ENCODE measurements at places on chromosomes 16 and 17.

DNA sequence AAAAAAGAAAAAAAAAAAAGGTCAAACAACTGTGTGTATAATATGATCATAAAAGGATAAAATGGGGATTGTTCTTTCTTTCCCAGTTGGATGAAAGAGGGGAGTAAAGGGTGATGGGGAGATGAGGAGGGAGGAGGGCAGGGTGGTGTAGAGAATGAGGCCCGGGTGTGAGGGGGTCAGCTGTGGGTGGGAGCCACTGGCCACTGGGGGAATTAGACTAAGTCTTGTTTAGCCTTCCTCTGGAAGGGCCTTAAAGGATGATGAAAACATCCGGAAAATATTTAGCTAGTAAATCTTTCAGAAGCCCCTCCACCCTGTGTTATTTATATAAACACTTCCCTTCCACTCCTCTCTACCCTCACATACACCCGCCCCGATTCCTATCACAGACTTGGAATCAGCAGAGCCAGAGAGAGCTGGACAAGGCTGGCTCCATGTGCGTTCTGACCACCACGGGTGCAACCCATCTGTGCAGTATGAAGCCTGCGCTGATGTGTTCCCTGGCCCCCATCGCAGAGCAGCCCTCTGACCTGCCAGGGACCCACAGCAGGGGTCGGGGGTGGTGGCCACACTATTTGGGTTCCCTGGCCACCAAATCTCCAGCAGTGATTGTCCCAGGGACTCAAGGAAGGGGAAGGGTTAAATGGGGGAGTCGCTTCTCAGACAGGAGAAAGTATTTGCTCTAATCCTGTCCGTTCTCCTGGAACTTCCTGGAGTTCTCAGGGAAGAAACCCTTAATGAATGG lies 72.7 kb downstream of the GAS7 start:
- DNase-seq, result no peak

DNA sequence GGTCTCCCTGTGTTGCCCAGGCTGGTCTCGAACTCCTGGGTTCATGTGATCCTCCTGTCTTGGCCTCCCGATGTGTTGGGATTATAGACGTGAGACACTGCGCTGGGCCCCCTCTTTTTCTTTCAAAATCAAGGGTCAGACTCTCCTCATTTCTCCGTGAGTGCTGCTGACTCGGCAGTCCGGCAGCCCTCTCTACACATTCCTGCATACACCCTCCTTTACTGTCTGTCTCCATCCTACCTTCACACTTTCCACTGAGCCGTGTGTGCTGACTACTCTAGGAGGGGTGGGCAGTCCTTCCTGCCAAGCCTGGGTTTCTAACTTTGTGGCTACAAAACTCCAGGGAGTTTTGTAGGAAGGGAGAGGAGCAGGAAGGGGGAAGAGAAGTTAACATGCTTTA lies 195.2 kb downstream of the PARN start:
- no peak for DNase-seq

DNA sequence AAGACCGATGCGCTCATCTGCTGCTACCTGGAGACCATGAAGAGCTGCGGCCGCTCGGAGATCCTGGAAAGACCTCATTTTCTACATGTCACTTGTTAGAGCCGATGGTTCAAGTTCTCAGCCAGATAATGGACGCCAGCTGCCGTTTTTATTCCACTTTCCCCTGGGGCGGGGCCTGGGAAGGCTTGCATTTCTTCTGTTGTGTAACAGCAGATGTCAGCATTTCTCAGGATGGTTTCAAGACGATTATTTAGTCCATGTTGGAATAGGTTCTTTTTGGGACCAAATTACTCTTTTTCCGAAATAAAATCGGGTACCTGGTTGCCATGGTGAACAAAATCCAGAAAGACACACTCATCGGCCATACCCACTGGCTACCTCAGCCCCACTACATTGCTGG lies 1418.3 kb downstream of the CDH11 start:
- DNase-seq, result no peak

DNA sequence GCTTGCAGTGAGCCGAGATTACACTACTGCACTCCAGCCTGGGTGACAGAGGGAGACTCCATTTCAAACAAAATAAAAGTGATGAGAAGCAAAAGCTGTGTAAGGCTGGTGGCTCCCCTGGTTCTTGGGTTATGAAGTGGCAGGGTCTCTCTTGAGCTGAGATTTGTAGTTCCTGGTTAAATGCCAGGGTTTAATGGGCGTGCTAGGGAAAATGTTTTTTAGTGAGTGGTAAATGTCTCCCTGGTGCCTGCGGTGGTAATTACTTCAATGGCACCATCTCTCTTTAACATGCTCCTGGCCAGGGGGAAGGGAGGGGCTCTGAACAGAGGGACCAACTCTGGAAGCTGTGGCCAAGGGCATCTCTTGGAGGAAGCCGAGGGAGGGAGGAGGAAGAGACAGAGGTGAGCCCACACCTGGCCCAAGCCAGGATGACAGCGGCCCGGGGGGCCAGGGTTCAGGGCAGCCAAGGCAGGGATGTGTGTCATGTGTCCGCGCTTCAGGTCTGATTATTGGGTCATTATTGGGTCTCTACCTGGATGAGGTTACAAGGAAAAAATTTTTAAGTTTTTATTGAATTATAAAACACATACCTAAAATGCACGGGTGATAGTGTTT lies 17.8 kb upstream of the RPL38 start:
- no peak for DNase-seq

- DNase-seq, result peak; percentile 67
These were observed 115.1 kb downstream of the MRTFB start for GRCh38 chr16:14186007-14186794.

Measured in right renal cortex interstitium (tissue), 3 donors.